Daoy (cell line): ENCODE measurements at places on chromosomes 16 and 17. TPM values are rescaled to one million over a fixed set of nuclear protein-coding genes. Genes with fewer than 3 reads are reported as not detected.

Gene ICAM2
- 5.0 and 7.7 TPM in 2 replicates for total RNA-seq

Gene IRF8
- total RNA-seq: not detected in 2 replicates

Gene BCAR1
- 39.1 and 43.3 TPM in 2 replicates for total RNA-seq

Gene ST6GALNAC1
- not detected in 2 replicates for total RNA-seq

Gene C16orf96
- total RNA-seq: not detected in 2 replicates

Gene KCTD19
- total RNA-seq: 0.23 and 0.33 TPM in 2 replicates

Gene FOXN1
- total RNA-seq: not detected in 2 replicates

Gene RBL2
- total RNA-seq: 13.8 and 16.0 TPM in 2 replicates

Gene SLC2A4
- total RNA-seq: 0.06 TPM in 1 of 2 replicates, not detected in the other

Gene AIPL1
- total RNA-seq: not detected in 2 replicates

Gene PRAC2
- not detected in 2 replicates for total RNA-seq

Gene BCL7C
- total RNA-seq: 27.8 and 29.4 TPM in 2 replicates
